ENCODE measurements at places on chromosomes 3 and 15.

- H3K36me3 ChIP-seq: no peaks in the 10 kb centered on the region
- no peak within 1 kb of the TSS for H3K4me3 ChIP-seq
- no peak for DNase-seq
- no peak within 1 kb of the TSS for H3K27ac ChIP-seq
- no peaks in the 10 kb centered on the region for H3K4me1 ChIP-seq
Observed at GRCh38 chr3:167653760-167654159, at the start of gene WDR49. Gene WDR49 (minus strand): TSS chr3:167653942. CDS start chr3:167653425, 517 bp downstream.

- no peaks in the 10 kb centered on the region for H3K36me3 ChIP-seq
- no peak overlapping the region for H3K27ac ChIP-seq
- H3K4me1 ChIP-seq: no peaks in the 10 kb centered on the region
- DNase-seq: no peak
- H3K4me3 ChIP-seq: no peak overlapping the region
Observed at GRCh38 chr3:194935061-194935460, 249.4 kb downstream of the FAM43A start.

GRCh38 chr3:107899990-107900651 is 190.7 kb downstream of the CD47 start:
- no peaks in the 10 kb centered on the region for H3K4me1 ChIP-seq
- peaks cover 3% of the 10 kb centered on the region for H3K27me3 ChIP-seq
- H3K36me3 ChIP-seq: no peaks in the 10 kb centered on the region
- DNase-seq: no peak

- DNase-seq: no peak
- H3K27ac ChIP-seq: no peak overlapping the region
- H3K4me1 ChIP-seq: no peaks in the 10 kb centered on the region
- no peak overlapping the region for H3K4me3 ChIP-seq
Observed at GRCh38 chr15:62899090-62899493, 143.5 kb upstream of the TPM1 start.

- no peaks in the 10 kb centered on the region for H3K36me3 ChIP-seq
- peaks cover 8% of the 10 kb centered on the region for H3K4me1 ChIP-seq
- no peak overlapping the region for H3K27ac ChIP-seq
- no peak overlapping the region for H3K4me3 ChIP-seq
- no peaks in the 10 kb centered on the region for H3K27me3 ChIP-seq
- DNase-seq: no peak
Observed at GRCh38 chr3:13235897-13236296, 162.7 kb upstream of the IQSEC1 start.

DNA sequence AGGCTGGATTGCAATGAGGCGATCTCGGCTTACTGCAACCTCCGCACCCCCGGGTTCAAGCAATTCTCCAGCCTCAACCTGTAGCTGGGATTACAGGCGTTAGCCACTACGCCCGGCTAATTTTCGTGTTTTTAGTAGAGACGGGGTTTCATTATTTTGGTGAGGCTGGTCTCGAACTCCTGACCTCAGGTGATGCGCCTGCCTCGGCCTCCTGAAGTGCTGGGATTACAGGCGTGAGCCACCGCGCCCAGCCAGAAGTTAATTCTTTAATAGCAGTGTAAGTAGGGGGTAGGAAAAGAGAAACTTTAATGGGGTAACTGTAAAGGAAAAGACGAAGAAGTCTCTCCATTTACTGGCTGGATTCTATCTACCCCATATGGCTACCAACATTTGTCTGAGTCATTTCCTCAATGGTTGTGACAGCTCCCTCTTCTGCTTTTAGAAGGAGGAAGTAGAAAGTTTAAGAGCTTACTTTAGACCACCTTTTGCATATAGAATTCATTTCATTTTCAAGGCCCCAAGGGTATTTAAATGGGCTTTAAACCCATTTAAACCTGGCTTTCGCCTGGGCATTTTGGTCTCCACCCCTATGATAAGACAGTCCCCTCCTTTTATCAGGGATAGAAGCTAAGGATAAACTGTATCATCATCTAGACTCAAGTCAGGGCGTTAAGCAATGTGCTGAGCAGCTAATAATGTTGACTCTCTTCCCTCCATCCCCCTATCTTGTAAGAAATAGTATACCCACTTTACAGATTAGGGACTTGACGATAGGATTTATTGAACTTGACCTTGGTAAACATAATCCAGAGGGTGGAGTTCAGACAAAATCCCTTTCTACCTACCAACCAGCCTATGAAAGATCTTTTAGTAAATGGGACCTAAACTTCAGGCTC is 1.1 kb upstream of the CDV3 start:
- peak; percentile 35 for DNase-seq
- H3K27ac ChIP-seq: peak overlapping the region; percentile 77
- peak overlapping the region; percentile 59 for H3K4me3 ChIP-seq
- H3K27me3 ChIP-seq: no peaks in the 10 kb centered on the region
- peaks cover 32% of the 10 kb centered on the region for H3K4me1 ChIP-seq

GRCh38 chr3:61152071-61152470 is 99.2 kb downstream of the FHIT start:
- H3K27me3 ChIP-seq: no peaks in the 10 kb centered on the region
- DNase-seq: no peak
- no peaks in the 10 kb centered on the region for H3K36me3 ChIP-seq
- no peak overlapping the region for H3K4me3 ChIP-seq

DNA sequence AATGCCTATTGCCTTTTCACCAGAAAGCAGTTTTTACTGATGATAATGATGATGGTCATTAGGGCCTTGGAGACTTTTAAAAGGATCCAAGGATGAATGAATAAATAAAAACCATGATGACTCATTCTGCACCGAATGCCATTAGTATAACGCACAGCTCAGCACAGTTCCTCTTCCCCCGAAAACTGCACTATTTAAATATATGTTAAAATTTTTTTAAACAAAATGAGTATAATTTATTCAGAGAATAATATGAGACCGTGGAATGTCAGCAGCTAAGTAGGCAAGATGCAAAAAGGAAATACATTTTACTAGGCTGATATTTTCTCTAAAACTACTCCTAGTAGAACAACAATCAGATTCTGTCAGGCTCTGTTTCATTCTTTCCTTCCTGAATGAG is 83.4 kb upstream of the NANOGP8 start:
- H3K4me3 ChIP-seq: no peak overlapping the region
- H3K27me3 ChIP-seq: no peaks in the 10 kb centered on the region
- DNase-seq: no peak
- no peak overlapping the region for H3K27ac ChIP-seq

DNA sequence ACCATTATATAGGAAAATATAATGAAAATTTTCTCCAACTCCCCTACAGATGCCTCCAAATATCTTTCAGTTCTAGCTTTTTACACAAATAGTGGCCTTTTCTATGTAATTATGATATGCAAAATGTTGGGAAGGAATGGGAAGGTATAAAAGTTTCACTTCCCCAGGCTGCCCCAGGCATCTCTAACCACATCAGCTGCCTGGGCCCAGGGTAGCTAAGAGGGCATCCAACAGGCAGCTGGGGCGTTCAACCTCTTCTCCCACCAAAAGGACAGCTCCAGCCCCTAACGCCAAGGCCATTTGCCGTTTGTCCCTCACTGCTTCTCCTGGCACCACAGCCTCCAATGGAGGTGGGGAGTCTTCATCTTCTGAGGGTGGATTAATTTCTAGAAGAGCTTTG is 188.1 kb upstream of the TSC22D2 start:
- H3K27ac ChIP-seq: no peak overlapping the region
- no peaks in the 10 kb centered on the region for H3K4me1 ChIP-seq
- no peak for DNase-seq

DNA sequence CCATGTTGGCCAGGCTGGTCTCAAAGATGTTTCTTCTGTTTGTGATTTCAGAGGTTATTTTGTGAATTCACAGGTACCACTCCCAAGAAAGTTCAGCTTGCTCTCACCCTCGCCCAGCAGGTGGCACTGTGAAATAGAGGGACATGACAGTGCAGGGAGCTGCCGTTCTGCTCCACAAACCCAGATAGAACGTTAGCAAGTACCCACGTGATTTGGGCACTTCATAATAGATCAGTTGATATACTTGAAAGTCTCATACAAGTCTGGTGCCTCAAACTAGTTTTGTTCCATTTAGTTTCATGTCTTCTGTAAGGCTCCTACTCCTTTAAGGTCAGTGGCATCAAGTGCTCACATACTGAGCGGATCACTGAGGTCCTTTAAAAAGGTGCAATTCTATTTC is 45.5 kb downstream of the FILIP1L start:
- peaks cover 9% of the 10 kb centered on the region for H3K4me1 ChIP-seq
- H3K4me3 ChIP-seq: no peak overlapping the region
- H3K36me3 ChIP-seq: no peaks in the 10 kb centered on the region

DNA sequence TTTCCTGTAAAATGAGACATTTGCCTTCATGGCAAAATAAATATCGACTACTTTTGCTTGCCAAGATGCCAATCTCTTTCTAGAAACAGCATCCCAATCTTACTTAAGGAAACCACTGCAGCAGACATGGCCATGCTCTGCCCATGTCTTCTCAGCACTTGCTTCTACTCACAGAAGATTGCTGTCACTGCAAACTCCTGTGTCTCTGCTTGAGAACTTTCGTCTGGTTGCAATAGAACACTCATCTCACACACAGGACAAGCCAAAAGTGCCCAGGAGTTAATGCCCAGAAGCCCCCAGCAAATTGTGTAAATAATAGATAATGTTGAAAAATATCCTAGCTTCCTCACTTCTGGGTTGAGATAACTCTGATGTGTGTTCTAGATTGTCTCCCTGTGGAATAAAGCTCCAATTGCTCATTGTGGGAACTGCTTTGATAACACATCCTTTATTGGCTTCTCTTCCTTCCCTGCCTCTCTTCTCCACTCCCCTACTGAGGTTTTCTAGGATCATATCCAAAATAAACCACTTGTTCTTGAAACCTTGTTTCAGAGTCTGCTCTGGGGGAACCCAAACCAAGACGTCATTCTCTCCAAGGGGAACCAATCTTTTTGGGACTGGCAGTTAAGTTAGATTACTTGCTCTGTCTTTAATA is 156.3 kb upstream of the STRIT1 start:
- no peaks in the 10 kb centered on the region for H3K36me3 ChIP-seq

DNA sequence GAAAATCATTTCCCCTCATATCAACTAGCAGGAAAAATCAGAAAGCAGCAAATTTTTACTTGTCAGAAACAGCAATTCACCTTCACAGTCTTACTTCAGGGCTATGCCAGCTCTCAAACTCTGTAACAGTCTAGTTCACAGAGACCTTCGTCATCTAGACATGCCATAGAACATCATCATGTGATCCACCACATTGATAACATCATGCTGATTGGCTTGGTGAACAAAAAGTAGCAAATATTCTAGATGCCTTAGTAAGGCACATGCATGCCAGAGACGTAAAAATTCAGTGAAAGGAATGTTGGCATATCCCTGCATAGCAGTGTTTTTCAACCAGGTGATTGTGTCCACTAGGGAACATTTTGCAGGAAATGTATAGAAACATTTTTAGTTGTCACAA is 8.6 kb upstream of the SCAPER start:
- no peaks in the 10 kb centered on the region for H3K4me1 ChIP-seq
- no peak for DNase-seq
- no peaks in the 10 kb centered on the region for H3K27me3 ChIP-seq
- no peak overlapping the region for H3K27ac ChIP-seq

- DNase-seq: no peak
- H3K27ac ChIP-seq: no peak overlapping the region
- no peaks in the 10 kb centered on the region for H3K27me3 ChIP-seq
- no peaks in the 10 kb centered on the region for H3K36me3 ChIP-seq
Observed at GRCh38 chr3:186151077-186151971, 42.4 kb upstream of the ETV5 start.

DNA sequence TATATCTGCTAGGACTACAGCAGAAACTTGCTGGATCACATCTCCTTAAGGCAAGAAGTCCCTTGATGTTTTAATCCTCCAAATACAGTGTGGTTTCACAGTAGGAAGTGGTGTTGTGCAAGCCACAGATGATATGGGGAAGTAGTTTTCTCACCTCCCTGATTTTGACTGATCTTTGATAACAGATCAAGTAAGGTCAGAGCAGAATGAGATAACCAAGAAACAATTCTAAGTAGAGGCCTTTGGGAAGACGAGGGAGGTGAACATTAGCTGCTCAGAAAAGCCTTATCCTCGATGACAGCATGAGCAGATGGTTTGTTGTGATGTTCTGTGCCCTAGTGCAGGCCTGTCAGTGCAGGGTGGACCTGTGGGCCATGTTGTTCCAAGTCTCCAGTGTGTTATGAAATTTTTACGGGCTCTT is 61.3 kb downstream of the RIOX2 start:
- no peaks in the 10 kb centered on the region for H3K27me3 ChIP-seq
- peak overlapping the region; percentile 2 for H3K4me3 ChIP-seq
- peaks cover 18% of the 10 kb centered on the region for H3K4me1 ChIP-seq

GRCh38 chr3:129794311-129795185 is 99.0 kb downstream of the TMCC1 start:
- H3K4me3 ChIP-seq: no peak overlapping the region
- H3K27me3 ChIP-seq: no peaks in the 10 kb centered on the region
- DNase-seq: peak; percentile 28
- no peaks in the 10 kb centered on the region for H3K36me3 ChIP-seq
- no peaks in the 10 kb centered on the region for H3K4me1 ChIP-seq

DNA sequence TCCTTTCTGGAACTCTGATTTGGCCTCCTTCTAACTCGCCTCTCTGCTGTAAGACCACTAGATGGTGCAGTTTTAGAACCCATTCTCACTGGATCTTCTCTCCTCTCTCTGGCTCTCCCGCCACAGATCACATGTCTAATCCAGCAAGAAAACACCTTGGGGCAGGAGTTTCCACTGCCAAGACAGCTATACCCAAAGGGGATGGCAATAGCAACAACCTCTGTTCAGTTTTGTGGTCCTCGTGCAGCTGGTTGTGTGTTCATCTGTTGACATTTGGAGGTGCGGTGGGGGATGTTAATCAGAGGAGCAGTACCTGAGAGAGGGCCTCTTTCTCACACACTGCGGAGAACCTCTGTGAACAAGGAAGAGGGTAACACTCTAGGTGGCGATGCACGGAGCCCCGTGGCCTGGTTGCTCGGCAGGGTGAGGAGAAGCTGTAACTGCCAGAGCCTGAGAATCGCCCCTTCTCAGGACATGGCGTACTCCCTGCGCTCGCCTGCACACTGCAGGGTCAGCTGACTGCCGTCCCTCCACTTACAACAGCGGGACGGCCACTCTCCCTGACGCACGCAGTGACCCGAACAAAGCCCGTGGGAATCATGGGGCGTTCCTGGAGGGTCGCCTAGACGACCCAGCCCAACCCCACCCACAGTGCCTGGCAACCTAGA is at the start of gene TEX55:
Gene TEX55 (plus strand): TSS at position 666 of the 668 bp plus-strand sequence. CDS start 25 bp downstream, outside the sequence.
- H3K4me3 ChIP-seq: no peak within 1 kb of the TSS
- DNase-seq: peak; percentile 39
- no peaks in the 10 kb centered on the region for H3K27me3 ChIP-seq
- no peak within 1 kb of the TSS for H3K27ac ChIP-seq
- no peaks in the 10 kb centered on the region for H3K4me1 ChIP-seq

Measured in naive thymus-derived CD4-positive, alpha-beta T cell (primary cell).